ENCODE measurements at places on chromosomes 12 and 14. TPM values are rescaled to one million over a fixed set of nuclear protein-coding genes. Genes with fewer than 3 reads are reported as not detected.

Gene LRRC10
- not detected for polyA plus RNA-seq

Gene PLEKHD1
- 0.03 TPM for polyA plus RNA-seq

Gene TAS2R9
- not detected for polyA plus RNA-seq

Gene GPX2
- 63.5 TPM for polyA plus RNA-seq

Gene PLA2G1B
- 0.53 TPM for polyA plus RNA-seq

Gene BIN2
- 2.7 TPM for polyA plus RNA-seq

Gene DAAM1
- polyA plus RNA-seq = 34.0 TPM

Gene NUAK1
- polyA plus RNA-seq = 1.7 TPM

DNA sequence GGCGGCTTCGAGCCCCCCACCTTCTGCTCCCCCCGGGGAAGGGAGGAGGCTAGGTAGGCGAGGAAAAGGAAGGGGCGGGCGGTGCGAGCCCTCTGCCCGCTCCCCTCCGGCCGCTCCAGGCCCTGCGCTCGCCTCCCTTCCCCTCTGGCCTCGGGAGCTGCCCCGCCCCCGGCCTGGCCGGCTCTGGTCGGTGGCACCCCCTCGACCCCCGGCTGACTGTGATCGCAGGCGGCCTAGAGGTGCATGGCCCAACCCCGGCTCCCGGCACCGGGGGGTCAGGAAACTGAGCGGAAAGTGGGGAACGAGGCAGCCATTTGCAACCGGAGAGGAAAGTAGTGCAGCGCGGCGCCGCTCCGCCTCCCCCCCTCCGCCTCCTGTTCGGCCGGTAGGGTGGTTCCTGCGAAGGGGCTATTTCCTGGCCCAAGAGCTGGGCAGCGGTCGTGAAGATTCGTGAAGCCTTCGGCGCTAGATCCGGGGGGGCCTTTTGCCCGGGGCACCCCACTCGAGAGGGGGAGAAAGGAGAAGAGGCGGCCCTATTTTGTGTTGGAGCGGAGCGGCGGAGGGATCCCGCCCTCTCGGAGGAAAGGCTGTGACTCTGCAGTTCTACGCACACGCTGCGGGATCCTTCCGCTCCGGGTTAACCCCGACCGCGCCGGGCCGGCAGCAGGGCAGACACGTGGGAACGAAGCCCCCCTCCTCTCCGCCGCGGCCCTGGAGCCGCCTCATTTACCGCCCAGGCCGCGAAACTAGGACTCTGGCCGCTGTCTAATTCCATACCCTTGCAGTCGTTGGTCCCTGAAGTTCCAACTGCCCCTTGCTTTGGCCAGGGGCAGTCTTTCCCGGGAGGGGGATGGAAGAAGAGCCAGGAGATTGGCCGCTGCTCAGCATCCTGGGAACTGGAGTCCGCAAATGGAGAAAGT is at the start of gene KMT2D:
Gene KMT2D (minus strand): TSS at position 558 of the 920 bp plus-strand sequence. CDS start 5,470 bp downstream, outside the sequence.
- H3K27ac ChIP-seq = peak within 1 kb of the TSS; percentile 95
- DNase-seq = peak; percentile 98
- peak within 1 kb of the TSS; percentile 96 for H3K4me3 ChIP-seq
- no peaks in the 10 kb centered on the region for H3K36me3 ChIP-seq
- H3K27me3 ChIP-seq = no peaks in the 10 kb centered on the region

DNA sequence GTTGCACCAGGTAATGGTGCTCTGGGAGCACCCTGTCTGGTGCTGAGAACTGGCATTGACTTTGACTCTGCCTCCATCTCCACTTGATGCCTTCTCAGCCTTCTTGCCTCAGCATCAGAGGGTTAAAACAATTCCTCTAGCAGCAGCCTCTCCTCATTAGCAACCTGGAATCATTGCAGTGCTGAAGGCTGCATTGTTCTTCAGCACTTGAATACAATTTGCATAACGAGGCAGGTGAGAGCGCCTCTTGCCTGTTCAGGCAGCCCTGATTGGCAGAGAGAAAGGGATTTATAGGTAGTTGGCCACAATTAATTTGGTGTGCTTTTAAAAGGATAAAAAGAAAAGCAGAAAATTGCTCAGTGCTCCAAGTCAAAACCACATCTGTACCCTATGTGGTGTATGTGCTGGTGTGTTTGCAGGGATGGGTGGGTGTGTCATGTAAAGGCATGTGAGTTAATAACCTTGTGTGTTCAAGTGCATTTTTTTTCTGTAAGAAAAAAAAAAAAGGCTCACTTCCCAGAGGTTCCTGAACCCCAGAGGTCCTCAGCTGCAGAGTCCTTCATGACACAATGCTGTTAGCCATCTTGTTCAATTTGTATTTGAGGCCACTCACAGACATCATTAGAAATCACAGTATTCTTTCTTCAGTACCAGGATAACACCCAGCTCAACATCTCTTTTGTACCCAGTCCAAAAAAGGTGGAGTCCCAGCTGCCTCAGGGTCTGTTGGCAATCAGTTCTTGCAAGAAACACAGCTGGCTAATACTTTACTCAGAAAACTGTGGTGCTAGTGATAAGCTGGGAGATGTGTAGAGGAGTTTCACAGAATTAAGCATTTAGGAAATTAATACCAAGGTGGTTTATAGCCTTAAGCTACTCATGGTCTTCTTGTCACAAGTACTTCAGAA is 385.6 kb downstream of the GRIN2B start:
- no peak for DNase-seq
- no peak overlapping the region for H3K27ac ChIP-seq
- H3K36me3 ChIP-seq = no peaks in the 10 kb centered on the region
- H3K4me3 ChIP-seq = no peak overlapping the region

DNA sequence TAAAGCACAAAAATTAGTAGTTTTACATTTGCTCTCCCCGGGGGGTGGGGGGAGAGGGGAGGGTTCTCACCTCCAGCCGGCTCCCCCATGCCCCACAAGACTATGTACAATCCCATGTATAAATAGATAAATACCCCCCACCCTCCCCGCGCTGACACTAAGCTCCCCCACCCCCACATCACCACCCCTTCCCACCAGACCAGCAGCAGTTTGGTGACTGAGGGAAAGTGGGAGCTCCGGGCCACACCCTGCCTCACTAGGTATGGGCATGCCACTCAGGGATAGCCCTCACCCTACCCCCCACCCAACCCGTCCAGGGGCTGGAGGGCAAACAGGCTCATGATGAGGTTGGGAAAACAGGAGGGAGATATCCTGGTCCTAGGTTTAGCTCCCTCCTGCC is 1.9 kb upstream of the PRKAG1 start:
- H3K4me1 ChIP-seq = peaks cover 6% of the 10 kb centered on the region
- H3K36me3 ChIP-seq = peaks cover 42% of the 10 kb centered on the region
- no peak overlapping the region for H3K4me3 ChIP-seq
- H3K27me3 ChIP-seq = no peaks in the 10 kb centered on the region
- no peak for DNase-seq

- H3K4me3 ChIP-seq = peak overlapping the region; percentile 97
- peak overlapping the region; percentile 88 for H3K27ac ChIP-seq
- peak; percentile 52 for DNase-seq
- H3K27me3 ChIP-seq = no peaks in the 10 kb centered on the region
- no peaks in the 10 kb centered on the region for H3K36me3 ChIP-seq
Observed at GRCh38 chr14:77615361-77616132, 890 bp downstream of the SPTLC2 start.

GRCh38 chr14:100858838-100859220 is 32.9 kb downstream of the MEG3 start:
- H3K27me3 ChIP-seq = no peaks in the 10 kb centered on the region
- no peaks in the 10 kb centered on the region for H3K36me3 ChIP-seq

- no peak overlapping the region for H3K4me3 ChIP-seq
- no peak for DNase-seq
- no peak overlapping the region for H3K27ac ChIP-seq
- H3K4me1 ChIP-seq = no peaks in the 10 kb centered on the region
- H3K36me3 ChIP-seq = peaks cover 3% of the 10 kb centered on the region
Observed at GRCh38 chr12:26648584-26648983, 184.4 kb downstream of the ITPR2 start.

GRCh38 chr12:132356691-132357622 is 27.6 kb upstream of the GALNT9 start:
- H3K4me3 ChIP-seq = no peak overlapping the region
- no peaks in the 10 kb centered on the region for H3K4me1 ChIP-seq
- no peaks in the 10 kb centered on the region for H3K36me3 ChIP-seq
- peak; percentile 41 for DNase-seq
- H3K27ac ChIP-seq = no peak overlapping the region

All from small intestine (tissue), 16 donors.